ENCODE measurements at places on chromosomes 2 and 18.

DNA sequence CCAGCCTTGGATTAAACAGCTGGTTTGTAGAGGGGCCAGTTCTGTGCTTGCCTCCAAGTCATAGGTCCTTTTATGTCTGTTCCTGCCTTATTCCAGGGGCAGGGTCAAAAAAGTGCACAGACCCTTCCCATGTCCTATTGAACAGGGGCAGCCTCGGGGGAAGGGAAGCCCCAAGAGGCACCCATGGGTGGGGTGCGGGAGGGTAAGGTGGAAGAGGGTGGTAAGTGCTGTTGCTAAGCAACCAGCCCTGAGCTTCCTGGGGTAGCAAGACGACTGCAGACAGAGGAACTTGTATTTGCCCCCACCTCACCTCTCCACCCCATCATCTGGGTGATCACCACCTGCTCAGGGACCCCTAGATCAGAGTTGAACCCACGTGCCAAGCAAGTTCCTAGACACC, 7.7 kb downstream of the DNMT3A start:
- DNase-seq, result peak; percentile 47

- DNase-seq, result no peak
Measured at GRCh38 chr2:20723543-20723942, 56.6 kb downstream of the GDF7 start.

DNA sequence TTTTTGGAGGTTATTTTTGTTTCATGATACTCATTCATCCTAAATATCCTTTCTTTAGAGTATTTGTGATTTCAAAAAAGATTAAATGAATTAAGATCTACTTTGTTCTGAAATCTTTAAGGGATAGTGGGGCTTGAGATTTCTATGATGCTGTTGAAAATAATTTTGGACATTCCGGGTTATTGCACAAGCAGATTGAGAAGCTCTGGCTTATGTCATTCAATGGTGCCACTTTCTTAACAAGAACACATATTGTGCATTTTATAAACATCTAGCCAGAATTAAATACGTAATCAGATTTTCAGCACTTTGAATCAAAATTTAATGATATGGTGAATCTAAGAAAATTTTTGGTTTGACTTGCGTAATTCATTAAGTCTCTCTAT, 207.7 kb upstream of the COL3A1 start:
- DNase-seq, result no peak

DNA sequence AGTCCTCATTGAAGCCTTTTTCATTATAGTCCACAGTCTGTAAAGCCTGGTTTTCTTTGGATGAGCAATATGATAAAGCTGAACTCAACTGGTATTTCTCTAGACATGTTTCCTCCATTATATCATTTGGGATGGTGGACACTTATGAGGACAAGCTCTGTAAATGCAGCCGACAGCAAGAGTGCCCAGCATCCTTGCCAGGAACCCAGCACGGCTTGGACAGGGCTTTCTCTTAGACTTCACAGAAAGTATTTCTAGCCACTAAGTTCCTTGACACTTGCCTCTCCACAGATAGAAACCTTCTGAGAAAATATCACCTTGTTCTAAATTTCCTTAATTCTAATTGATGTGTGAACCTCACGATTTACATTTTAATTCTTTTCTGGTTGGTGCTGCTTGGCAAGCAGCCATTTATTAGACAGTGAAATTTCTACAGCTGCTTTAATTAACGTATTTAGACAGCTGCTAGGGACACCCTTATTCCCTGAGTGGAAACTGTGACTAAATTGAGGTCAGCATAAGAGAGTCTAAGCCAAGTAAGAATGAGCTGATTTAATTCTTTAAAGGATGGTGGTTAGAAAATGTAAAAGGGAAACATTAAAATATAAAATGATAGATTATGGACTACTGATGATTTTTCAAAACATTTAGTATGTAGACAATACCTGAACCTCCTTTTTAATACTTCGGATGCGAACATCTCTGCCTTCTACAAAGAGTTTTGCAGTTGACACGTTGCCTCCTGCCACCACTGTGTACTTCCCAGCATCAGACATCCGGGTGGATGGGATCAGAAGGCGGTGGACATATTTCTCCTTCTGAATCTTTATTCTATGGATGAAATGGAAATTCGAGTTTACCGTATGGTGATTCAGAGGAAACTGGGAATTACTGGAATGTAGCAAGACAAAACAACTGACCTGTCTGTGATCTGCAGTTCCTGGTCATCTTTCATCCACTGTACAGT, 39.8 kb downstream of the TTN start:
- no peak for DNase-seq

- DNase-seq, result no peak
Measured at GRCh38 chr2:10258326-10258725, 44.4 kb upstream of the HPCAL1 start.

- no peak for DNase-seq
Measured at GRCh38 chr2:158940356-158940755, 28.1 kb upstream of the TANC1 start.

DNA sequence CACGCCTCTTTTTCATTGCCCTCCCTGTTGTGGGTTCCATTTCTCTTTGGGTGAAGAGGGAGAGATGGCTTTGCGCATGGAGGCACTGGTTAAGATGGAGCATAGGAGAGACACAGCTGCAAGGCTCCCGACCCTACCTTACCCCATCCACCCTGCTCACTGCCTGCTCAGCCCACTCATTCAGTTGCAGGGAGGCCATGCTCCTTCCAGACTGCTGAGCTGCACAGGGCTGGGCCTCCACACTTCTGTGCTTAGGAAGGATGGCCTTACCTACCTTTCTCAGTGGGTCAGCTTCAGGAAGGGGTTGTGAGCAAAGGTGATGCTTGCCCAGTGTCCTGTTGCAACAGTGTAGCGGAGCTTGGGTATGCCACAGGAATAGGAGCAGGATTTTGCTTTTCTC, 127.8 kb downstream of the CTIF start:
- DNase-seq, result no peak

- DNase-seq, result no peak
Measured at GRCh38 chr2:54999182-54999581, 51.1 kb downstream of the RTN4 start.

DNA sequence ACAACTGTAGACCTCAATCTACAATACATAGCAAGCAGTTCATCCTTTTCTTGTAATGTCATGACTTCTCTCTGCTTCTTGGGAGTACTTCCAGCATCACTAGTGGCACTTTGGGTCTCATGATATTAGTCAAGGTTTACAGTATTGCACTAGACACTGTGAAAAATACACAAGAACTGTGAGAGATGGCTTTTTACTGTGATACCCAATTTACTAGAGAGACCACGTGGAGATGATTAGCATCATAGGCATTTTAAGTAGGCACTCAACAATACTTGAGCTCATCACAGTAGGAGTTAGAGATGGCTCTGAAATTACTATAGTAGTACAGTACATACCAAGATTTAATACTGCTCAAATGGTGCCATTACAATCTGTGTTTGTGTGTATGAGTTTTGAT, 112.8 kb upstream of the EML6 start:
- no peak for DNase-seq

DNA sequence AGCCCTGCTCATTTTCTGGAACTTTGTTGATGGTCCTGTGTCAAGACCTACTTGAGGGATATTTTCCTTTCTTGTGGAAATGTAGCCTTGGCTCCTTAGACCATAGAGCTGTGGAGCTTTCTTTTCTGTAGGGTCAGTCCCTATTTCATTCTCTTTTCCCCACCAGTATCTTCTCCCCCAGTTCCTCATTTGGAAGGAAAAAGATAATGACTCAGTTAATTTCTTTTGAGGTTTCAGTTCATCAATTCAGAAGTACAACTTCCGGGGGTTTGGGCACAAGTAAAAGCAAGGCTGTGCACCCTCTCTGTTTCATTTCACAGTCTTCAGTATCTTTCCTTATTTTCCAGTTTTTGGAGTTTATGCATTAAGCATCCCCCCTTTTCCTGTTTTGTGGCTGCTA, 70.7 kb downstream of the CDC42EP3 start:
- no peak for DNase-seq

DNA sequence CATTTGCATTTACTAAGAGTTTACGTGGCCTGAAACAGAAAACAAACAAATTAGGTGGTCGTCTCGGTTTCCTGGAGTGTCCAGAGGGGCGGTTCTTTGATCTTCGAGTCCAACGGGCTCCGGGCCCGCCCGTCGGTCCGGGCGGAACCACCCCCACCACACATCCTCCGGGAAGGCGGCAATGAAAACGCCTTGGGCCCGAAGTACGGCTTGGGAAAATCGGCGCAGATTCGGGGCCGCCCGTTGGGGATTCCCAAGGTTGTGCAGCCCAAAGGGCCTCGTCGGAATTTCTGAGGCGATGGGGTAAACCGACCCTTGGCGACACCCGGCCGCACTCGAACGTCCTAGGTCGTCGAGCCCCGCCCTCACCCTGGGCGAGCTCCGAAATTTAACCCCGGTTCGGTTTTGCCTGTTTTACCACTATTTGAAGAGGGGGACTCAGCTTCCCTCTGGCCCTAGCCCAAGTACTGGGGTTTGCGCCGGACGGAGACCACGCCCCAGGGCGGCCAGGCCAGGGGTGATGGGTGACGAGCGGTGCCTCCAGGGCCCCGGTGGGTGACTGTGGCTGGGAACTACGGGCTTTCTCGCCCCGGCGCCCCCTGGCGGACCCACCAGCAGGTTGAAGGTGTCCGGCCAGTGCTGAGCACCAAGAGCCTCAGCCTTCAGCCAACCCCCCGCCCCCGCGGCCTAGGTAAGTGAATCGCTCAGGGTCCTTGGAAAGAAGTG, 1.9 kb upstream of the CFAP53 start:
- peak; percentile 73 for DNase-seq

DNA sequence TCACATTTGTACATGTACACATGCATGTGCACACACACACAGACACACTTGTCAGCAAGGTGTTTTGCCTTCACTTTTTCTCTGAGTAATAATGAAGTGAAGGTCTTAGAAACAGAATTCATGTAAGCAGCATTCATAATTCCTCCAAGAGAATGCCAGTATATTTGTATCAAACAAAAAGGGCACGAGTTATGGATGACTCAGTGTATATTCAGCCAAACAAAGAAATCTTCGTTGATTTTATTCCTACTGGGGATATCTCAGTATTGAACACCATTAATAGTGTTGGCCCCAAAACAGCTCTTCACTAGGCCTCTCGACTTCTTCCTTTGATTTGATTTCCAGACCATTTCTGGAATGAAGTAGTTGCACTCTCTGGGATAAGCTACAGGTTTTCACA, 125.3 kb downstream of the PIK3C3 start:
- no peak for DNase-seq

GRCh38 chr2:30371772-30372373, 75.2 kb upstream of the LCLAT1 start:
- no peak for DNase-seq

GRCh38 chr2:129144082-129144791, 825.6 kb upstream of the HS6ST1 start:
- DNase-seq, result no peak

- DNase-seq, result no peak
Measured at GRCh38 chr2:127577973-127578372, 42.5 kb downstream of the MYO7B start.

- DNase-seq, result no peak
Measured at GRCh38 chr2:239114616-239115265, 266.9 kb downstream of the TWIST2 start.

GRCh38 chr2:42187886-42188285, 18.7 kb downstream of the EML4 start:
- no peak for DNase-seq

- peak; percentile 44 for DNase-seq
Measured at GRCh38 chr18:13436576-13436975, 218.0 kb downstream of the LDLRAD4 start.

Measured in CD8-positive, alpha-beta T cell (primary cell).